ENCODE measurements at places on chromosomes 12 and 14.
A peak's percentile ranks its signal among the peaks of the same experiment; 100 is the strongest.

DNA sequence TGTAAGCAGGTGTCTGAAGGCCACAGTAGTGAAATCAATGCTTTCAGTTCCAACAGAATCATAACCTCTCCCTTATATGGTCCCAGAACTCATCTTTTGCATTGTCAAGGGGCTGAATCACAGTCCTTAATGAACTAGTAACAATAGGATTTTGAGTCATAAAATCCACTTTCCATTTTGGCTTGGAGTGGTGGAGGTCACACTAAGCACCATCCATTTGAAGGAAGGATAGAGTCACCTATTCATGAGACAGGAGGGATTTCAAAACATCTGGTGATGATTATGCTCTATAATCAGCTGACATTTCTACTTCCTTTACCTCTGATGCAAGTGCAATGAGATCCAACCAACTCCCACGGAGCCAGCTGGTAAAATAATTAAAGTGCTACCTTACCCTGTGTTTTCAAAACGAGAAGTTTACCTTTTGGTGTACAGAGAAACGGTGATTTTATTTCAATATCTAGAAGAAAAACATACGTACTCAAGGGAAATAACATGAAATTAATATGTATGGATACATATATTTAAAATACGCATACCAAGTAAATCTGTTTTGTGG, 59.1 kb downstream of the TMEM132D start:
- DNase-seq = peak; percentile 16

DNA sequence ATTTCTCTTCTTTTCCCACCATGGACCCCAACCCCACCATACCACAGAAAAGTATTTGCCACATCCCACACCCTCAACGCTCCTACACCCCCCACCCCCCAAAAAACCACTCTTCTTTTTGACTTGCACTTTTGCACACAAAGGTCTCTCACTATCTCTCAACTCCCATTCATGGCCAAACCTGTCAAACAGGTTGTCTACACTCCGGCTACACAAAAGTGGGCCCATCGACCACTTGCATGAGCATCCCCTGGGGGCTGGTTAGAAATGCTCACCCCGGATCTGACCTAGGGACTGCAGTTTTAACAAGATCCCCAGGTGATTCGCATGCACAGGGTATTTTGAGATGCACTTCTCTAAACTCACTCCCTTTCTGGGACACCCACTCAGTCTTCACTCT, 248.2 kb downstream of the DPF3 start:
- DNase-seq = no peak

DNA sequence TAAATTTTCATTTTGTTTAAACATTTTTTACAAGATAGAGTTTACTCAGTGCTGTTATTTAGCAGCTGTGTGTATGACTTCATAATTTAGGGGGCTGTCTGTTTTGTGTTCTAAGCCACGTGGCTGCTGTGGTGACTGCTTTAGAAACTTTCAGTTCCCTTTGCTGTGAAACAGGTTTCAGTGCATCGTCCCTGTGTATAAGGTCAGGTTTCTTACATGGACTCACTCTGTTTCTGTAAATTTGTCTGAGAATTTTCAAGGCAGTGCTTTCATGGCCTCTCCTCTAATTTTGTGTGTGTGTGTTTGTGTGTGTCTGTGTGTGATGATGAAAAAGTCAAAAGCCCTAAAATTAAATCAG, 32.4 kb downstream of the BICD1 start:
- no peak for DNase-seq

DNA sequence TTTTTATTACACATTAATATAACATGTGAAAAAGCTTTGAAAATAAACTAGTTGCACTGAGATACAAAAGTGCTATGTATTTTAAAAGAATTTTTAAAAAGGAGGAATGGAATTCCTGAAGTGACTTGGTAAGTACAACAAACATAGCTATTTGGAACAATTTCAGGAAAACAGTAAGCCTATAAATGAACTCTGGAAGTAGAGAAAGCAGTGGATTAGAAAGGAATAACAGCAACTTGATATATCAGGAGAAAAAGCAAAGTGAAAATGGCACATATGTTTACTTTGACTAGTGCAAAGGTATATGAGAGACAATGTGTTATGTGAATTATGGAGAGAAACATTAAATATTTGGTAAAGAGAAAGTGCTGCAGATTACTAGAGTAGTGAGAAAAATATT, 811.7 kb downstream of the C12orf50 start:
- DNase-seq = no peak

GRCh38 chr12:31517994-31518393, 72.9 kb downstream of the DENND5B start:
- no peak for DNase-seq

DNA sequence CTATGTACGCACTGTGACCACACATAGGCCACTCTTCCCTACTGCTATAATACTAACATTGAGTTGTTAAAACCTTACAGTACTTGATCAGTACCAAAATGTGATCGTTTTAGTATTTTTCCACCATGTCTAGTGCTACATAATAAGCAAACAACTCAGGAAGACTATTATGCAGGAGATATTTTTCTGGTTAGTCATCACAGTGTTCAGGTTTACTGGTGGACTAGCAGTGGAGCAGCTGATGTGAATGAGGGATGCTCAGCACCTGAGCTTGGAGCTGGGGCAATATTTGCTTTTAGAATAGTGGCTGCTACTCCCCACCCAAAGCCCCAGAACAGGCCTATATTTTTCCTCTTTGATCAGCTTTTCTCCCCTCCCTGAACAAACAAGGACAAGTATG, 513.1 kb downstream of the KCNH5 start:
- no peak for DNase-seq

DNA sequence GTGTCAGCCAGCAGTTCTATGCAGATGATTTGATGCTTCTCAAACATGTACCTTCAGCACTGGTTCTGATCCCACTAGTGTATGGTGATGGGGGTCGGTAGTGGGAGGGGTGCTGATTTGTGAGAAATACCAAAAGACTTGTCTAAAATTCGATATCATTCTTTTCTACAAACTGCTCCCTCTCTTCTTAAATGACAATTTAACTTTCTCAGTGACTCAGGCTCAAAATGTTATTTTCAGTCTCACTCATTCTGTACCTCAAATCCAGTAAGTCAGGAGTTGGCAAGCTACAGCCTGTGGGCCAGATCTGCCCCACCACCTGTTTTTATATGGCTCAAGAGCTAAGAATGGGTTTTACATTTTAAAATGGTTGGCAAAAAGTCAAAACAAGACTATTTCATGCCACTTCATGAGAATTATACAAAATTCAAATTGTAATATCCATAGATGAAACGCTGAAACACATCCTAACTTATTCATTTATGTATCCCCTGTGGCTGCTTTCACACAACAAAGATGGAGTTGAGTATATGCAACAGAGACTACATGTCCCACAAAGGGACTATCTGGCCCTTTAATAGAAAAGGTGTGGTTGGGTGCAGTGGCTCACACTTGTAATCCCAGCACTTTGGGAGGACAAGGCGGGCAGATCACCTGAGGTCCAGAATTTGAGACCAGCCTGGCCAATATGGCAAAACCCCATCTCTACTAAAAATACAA, 6.6 kb upstream of the NOP2 start:
- DNase-seq = no peak

GRCh38 chr12:6337958-6338433, 3.9 kb downstream of the TNFRSF1A start:
- no peak for DNase-seq

DNA sequence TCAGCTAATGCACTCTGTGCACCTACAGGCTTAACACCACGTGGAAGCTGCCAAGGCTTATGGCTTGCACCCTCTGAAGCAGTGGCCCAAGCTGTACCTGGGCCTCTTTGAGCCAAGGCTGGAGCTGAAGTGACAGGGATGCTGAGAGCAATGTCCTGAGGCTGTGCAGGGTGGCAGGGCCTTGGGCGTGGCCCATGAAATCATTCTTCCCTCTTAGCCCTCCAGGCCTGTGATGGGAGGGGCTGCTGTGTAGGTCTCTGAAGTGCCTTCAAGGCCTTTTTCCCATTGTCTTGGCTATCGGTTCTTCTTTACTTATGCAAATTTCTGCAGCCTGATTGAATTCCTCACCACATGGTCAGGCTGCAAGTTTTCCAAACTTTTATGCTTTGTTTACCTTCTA, 47.4 kb upstream of the TMTC1 start:
- DNase-seq = no peak

- DNase-seq = no peak
Observed at GRCh38 chr14:68675233-68675577, 117.7 kb downstream of the ZFP36L1 start.

GRCh38 chr14:68951800-68952530, 27.1 kb downstream of the ACTN1 start:
- DNase-seq = no peak

- no peak for DNase-seq
Observed at GRCh38 chr12:113609692-113610469, 138.2 kb upstream of the LHX5 start.
